ENCODE measurements at places on chromosomes 1 and 21. TPM values are rescaled to one million over a fixed set of nuclear protein-coding genes. Genes with fewer than 3 reads are reported as not detected.

- DNase-seq: no peak
These were observed 9.2 kb upstream of the PALMD start for GRCh38 chr1:99636647-99637175.

DNA sequence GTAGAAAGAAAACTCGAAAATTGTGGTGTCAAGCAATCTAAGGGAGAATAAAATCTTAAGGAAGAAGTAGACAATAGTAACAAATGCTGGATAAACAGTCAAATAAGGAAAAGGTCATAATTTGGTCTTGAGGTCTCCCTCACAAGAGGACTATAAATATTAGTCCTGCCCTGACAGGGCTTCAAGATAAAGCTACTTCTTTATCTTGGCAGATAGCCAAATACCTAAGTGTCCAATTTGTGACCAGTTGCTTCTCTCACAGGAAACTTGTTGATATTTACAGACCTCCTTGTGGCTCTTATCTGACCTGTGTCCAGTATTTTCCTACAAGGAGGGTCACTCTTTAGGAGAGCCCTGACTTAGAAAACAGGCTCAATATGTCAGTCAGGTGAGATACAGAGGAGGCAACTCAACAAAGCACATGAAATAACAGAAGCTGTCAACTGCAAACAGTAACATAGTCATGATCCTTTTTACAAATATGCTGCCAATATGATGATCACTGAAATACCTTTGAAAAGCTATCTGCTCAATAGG is 88.8 kb downstream of the TNNI3K start:
- no peak for DNase-seq

DNA sequence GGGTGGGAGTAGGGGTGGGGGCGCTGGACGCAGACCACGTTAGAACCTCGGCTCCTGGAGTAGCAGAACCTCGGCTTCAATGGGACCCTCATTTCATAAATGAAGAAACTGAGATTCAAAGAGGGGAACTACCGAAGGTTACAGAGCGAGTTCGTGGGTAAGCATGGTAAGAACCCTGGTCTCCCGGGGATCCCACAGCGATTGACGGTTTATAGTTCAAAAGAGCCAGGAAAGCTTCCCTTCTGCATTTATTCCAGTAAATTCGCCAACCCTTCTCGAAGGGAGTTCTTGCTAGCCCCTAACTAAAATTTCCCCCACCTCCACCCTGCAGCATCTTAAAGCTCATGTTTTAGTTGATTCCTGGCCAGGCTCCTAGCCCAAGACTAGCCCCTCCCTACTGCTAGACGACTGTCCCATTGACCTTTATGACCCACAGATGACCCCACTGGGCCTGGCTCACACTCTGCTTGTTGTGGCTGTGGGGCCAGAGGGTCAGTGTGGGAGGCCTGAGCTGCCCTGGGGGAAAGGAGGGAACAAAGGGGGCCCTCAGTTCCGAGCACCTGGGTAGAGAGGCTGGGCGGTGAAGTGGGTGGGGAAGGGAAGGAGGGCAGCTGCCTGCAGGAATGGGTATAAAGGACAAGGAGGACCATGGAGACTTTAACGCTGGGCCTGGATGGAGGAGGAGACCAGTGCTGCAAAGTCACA is 558 bp upstream of the KIF21B start:
- no peak for DNase-seq

- DNase-seq: no peak
These were observed 244.4 kb downstream of the MATN1 start for GRCh38 chr1:30478799-30479563.

Gene VPS13D
- 129 TPM for total RNA-seq

Gene LIN28A
- total RNA-seq: not detected

Gene ADGRL4
- total RNA-seq: 26.2 TPM

Gene UBL4B
- total RNA-seq: not detected

All from thoracic aorta (tissue), 2 donors.